ENCODE measurements at places on chromosomes 11 and 22. TPM values are rescaled to one million over a fixed set of nuclear protein-coding genes. Genes with fewer than 3 reads are reported as not detected.

GRCh38 chr11:45289369-45289768, 3.2 kb upstream of the SYT13 start:
- no peak for ATAC-seq

GRCh38 chr11:76762867-76763572, 20.1 kb upstream of the TSKU start:
- no peak for ATAC-seq

DNA sequence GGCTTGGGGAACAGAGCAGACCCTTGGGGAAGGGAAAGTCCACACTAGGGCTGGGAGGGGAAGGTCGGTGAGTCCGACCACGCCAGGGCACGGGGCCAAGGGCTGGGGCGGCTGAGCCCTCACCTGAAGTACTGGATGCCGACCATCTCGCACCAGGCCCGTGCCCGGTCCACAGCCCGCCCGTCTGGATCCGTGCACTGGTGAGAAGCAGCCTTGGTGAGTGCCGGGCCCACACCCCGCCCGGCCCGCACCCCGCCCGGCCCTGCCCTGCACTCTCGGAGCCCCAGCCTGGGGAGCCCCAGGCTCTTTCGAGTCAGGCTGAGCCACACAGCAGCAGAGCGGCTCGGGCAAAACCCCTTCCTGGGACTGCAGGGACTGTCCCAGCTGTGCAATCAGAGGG, 1.9 kb upstream of the BAIAP2L2 start:
- no peak for ATAC-seq

- peak; percentile 96 for ATAC-seq
These were observed 49.0 kb upstream of the BIRC3 start for GRCh38 chr11:102268083-102268984.

Gene ABCG4
- not detected for total RNA-seq

DNA sequence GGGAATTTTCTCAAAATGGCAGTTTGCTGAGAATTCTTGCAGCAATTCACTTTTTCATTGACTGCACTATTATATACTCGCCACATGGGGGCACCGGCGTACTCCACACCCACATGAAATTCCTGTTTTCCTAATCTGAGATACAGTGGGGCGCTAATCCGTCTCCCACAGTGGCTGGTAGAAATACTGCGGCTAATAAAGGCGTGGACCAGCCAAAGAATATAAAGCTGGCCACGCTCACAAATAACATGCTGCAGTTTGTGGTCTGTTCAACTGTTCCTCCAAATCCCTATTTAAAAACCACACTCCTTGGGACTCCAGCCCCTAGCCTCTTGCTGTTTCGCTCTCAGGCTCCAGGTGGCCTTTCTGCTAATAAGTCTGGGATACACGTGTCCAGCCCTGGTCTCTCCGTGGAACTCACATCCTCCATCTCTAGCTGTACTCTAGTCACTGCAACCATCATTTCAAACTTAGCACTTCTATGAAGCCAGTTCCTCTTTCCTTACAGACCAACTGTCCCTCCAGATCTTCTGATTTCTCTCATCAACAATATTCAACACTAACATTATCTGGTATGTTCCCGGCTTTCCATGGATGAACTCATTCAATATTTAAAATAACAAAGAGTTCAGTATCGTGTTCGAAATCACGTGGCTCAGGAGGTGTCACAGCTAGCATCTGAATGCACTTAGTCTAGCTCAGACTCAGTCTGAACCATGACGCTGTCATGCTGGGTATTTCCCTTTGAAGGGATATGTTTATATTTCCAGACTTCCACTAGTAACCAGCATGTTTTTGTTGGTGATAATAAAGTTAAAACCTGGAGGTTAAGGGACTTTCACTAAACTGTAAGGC, 22.0 kb downstream of the TBRG1 start:
- no peak for ATAC-seq

DNA sequence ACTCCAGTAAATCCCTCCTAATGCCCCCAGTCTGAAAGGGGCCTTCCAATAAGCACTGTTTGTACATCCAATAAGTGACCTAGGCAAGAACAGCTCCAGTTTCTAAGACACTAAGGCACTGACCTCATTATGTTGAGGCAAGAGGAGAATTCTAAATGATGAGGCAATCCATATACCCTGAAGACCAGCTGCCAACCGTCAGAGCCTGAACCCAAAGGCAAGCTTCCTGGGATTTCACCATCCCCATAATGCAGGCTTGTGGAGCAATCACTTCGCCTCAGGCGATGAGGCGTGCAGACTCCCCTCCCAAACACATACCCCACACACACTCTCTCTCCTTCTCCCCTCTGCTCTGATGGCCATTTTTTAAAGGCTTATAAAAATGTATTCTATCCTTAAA, 49.5 kb downstream of the LGR4 start:
- ATAC-seq, result no peak

Gene SLC17A6
- not detected for total RNA-seq

GRCh38 chr11:104009744-104010143, 26.7 kb upstream of the DDI1 start:
- no peak for ATAC-seq

- no peak for ATAC-seq
These were observed 27.7 kb downstream of the SLC36A4 start for GRCh38 chr11:93169950-93170561.

DNA sequence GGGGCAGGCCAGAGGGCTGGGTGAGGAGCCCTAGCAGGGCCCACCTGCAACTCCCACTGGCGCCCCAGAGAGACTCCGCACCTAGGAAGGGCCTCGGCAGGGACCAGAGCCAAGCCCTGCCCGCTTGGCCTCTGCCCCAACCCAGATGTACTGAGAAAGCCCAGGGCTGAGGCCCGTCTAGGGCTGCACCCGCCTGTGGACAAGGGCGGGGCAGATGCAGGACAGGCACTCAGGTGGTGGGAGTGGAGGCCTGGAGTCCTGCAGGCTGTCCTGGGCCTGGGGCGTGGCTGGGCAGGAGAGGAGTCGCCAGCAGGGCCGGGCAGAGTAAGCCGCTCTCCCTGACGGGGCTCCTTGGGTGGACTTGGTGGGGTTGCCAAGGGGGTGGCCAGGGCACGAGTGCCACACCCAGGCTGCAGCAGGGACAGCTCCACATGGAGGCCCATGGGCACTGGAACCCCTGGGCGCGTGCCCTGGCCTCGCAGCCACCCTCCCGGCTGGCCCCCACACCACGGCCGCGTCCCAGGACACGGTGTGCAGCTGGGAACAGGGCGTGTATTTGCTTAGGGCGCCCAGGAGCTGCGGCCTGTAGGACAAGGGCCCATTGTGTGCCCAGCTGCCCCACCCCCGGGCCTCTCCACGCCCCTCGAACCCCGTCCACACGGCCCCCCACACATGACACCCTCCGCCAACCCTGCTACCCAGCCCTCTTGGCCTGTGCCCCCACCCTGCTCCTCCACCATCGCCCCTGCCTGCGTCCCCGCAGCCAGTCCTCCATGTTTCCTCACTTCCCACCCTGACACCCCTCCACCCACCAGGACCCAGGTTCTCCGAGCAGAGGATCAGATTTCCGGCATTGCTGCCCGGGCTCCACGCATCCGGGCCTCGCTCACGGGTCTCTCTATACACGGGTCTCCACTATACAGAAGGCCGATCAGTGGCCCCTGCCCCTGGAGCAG, 11.3 kb upstream of the PIM3 start:
- no peak for ATAC-seq

Data from activated T-helper 17 cell treated with anti-CD3 and anti-CD28 coated beads, Interleukin-2, amount 50 U/mL, for 72 hours (primary cell).